ENCODE measurements at places on chromosomes 2 and 18. TPM values are rescaled to one million over a fixed set of nuclear protein-coding genes. Genes with fewer than 3 reads are reported as not detected.

The OR6B2 gene
- not detected for total RNA-seq

The C2orf78 gene
- total RNA-seq, result not detected

- DNase-seq, result no peak
Measured at GRCh38 chr2:232876978-232877441, 6.9 kb downstream of the SNORC start.

DNA sequence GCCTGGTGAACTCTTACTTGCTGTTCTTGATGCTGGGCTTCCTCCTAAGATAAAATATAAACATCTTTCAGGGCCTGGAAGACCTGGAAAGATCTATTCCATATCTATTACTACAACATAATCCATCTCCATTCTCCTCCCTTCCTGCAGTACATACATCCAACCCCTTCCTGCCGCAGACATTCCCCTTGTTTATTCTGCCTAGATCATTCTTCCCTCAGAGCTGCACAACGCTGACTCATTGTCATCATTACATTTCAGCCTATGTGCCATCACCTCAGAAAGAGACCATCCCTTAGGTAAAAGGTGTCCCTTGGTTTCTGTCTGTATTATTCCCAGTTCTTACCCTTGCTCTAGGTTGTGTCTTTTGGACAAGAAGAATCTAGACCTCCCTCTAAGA lies 2.5 kb upstream of the CDH7 start:
- DNase-seq, result no peak

DNA sequence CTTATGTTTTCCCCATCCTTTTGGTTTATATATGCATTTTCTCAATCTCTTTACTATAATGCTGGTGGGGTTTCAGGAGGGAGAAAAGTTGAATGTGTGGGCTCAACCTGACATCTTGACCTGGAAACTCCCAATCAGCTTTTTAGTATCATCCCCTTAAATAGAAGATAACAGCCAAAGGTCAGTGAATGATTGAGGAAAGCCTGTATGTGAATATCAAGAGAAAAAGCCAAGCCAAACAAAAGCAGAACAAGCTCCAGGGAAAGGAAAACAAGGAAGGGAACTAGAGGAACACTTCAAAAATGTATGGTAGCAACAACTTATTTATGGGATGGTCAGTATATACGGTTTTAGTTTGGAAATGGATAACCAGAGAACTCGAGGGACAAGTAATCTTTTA lies 28.3 kb upstream of the ATOH8 start:
- DNase-seq, result no peak

DNA sequence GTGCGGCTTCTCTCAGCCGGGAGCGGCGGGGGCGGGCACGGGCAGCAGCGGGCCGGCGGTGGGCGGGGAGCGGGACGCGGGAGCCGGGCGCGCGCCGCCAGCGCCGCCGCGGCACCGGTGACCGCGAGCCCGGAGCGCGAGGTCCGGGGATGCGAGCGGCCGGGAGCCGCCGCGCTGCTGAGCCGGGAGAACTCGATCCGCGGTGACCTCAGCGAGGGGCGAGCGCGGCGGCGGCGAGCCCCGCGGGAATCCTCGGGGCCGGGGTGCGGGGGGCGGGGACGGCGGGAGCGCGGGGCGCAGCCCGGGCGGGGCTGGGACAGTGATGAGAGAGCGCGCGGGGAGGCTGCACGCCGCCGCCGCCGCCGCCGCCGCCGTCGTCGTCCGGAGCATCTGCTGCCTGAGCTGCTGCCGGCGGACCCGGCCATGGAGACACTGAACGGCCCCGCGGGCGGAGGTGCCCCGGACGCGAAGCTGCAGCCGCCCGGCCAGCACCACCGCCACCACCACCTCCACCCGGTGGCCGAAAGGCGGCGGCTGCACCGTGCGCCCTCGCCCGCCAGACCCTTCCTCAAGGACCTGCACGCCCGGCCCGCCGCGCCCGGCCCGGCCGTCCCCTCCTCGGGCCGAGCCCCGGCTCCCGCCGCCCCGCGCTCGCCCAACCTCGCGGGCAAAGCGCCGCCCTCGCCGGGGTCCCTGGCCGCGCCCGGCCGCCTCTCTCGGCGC lies at the start of gene MTCL1:
Gene MTCL1 (plus strand): TSS at position 319 of the 723 bp plus-strand sequence. CDS start 105 bp downstream, at position 424.
- no peak for DNase-seq

DNA sequence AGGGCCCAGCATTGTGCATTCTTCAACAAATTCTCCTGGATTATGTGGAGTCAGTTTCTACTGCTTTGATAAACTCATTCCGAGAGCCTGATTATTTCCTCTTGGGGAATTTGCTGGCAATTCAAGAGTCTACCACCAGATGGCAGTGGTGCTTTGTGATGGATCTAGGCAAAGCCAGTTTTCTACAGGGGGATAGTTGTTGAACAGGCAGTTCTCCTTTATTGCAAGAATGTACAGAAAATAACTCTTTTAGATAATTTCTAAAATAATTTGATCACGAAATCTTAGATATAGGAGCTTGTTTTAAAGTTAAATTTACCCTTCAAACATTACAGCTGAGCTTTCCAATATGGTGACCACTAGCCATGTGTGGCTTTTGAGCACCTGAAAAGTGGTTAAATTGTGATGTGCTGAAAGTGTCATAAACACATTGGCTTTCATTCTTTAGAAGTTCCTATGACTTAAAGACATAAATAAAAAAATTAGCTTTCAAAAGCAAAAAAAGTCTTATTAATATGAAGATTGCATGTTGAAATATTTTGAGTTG lies 66.7 kb upstream of the HAAO start:
- peak; percentile 67 for DNase-seq

Measured in Panc1 (cell line).